ENCODE measurements at places on chromosomes 7 and 10. TPM values are rescaled to one million over a fixed set of nuclear protein-coding genes. Genes with fewer than 3 reads are reported as not detected.

PRPF18 gene
- 30.1 TPM for total RNA-seq

GATA3 gene
- total RNA-seq, result not detected

DNA sequence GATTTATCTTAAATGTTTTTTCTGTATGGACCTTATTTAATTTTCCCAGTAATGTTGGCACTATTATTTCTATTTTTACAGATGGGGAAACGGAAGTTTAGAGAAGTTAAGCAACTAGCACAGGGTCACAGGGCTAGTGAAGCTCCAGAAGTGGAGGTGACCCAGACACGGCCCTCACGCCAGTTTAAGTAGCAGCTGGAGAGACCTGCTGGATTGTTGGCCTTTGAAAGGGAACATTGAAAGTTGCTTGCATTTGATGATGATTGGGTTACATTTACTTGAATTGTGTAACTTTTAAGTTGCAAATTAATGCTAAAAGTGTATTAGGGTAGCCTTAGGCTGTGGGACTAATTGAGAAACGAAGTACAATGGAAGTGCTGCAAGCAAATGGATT, 25.6 kb downstream of the CDK14 start:
- no peak overlapping the region for H3K4me3 ChIP-seq
- no peaks in the 10 kb centered on the region for H3K27me3 ChIP-seq
- H3K27ac ChIP-seq, result no peak overlapping the region
- H3K4me1 ChIP-seq, result peaks cover 40% of the 10 kb centered on the region
- H3K36me3 ChIP-seq, result no peaks in the 10 kb centered on the region
- DNase-seq, result no peak

DNA sequence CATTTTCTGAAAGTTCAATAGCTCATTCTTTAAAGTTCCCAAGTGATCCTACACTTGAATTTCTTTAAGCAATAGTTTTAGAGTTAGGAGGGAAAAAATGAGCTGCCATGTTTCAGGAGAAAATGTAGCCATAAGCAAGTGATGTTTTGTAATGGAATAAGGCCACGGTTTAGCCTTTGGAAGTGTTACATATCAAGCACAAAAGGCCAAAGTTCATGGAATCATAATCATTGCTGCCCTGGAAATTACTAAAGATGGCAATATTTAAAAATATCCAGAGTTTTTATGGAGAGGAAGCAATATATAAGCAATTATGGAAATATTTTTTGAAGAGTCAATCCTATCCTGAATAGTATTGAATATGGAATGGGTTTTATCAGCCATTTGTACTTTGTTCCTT, 68.4 kb downstream of the ETV1 start:
- DNase-seq, result no peak
- H3K36me3 ChIP-seq, result no peaks in the 10 kb centered on the region
- no peaks in the 10 kb centered on the region for H3K27me3 ChIP-seq
- no peak overlapping the region for H3K27ac ChIP-seq
- H3K4me3 ChIP-seq, result no peak overlapping the region

GRCh38 chr10:63671317-63671937, 150.2 kb downstream of the REEP3 start:
- peaks cover 33% of the 10 kb centered on the region for H3K4me1 ChIP-seq
- no peaks in the 10 kb centered on the region for H3K27me3 ChIP-seq
- H3K27ac ChIP-seq, result no peak overlapping the region

Data from osteoblast (primary cell).